Fibroblast of skin of abdomen (primary cell): ENCODE measurements at places on chromosomes 2 and 18.

- DNase-seq, result no peak
Observed at GRCh38 chr2:195331966-195332365, 325.1 kb upstream of the SLC39A10 start.

GRCh38 chr2:241574911-241575623, 16.5 kb downstream of the BOK start:
- DNase-seq, result no peak

- no peak for DNase-seq
Observed at GRCh38 chr2:25073914-25074313, 32.0 kb downstream of the EFR3B start.

DNA sequence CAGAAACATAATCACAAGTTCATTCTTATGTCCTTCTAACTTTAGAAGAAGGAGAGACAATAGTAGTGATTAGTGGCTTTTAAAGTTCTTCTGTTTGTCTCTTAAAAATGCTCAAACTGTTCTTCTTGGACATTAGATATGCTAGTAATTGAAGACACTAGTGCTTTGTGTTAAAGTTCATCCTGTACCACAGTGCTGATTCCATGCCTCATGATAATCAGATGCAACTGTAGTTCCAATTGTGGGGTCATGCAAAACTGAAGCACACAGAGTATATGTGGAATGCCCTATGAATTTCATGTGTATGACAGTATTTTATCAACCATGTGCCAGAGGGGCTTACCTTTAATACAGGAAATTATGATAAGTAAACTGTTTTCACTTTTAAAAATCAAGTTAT, 11.4 kb upstream of the KCNJ13 start:
- no peak for DNase-seq

- peak; percentile 22 for DNase-seq
Observed at GRCh38 chr2:203669820-203670219, 36.6 kb upstream of the CD28 start.

DNA sequence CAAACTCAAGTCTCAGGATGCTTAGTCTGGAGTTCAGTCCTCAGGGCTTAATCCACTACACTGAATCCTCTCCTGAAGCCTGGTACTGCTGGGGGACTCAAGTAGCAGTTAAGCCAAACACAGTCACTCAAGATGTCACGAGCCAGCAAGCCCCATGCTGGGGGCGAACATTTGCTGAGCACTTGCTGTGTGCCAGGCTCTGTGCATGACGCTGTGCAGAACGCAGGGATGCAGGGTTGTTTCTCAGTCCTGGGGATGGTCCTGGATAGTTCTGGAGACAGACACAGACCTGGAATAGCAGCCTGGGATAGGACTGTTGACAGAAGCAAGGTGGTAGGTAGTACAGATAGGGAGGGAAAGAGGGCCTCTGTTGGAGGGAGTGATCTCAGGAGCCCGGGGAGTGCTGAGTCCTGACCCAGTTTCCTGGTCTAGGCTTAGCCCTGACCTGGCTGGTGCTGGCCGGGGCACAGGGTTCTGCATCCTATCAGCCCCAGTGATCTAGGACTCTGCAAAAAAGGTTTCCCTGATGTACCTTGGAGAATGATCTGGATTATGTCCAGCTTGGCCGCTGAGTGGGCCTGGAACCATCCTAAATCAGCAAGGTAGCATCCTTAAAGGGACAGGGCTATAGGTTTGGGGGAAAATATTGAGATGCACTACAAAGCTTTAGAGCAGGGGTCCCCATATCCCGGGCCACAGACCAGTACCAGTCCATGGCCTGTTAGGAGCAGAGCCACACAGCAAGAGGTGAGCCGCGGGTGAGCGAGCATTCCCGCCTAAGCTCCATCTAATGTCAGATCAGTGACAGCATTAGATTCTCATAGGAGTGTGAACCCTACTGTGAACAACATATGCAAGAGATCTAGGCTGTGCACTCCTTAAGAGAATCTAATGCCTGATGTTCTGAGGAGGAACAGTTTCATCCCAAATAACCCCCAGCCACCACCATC, 54.7 kb upstream of the OTOF start:
- no peak for DNase-seq

DNA sequence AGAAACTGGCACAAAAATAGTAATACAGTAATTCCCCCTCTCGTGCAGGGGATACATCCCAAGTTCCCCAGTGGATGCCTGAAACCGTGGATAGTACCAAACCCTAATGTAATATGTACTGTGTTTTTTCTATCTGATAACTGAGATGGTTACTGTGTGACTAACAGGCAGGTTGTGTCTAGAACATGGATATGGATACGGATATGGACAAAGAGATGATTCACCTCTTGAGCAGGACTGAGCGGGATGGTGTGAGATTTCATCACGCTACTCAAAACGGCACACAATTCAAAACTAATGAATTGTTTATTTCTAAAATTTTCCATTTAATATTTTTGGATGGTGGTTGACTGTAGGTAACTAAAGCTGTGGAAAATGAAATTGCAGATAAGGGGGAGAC, 3.4 kb downstream of the MBD1 start:
- DNase-seq, result peak; percentile 7

DNA sequence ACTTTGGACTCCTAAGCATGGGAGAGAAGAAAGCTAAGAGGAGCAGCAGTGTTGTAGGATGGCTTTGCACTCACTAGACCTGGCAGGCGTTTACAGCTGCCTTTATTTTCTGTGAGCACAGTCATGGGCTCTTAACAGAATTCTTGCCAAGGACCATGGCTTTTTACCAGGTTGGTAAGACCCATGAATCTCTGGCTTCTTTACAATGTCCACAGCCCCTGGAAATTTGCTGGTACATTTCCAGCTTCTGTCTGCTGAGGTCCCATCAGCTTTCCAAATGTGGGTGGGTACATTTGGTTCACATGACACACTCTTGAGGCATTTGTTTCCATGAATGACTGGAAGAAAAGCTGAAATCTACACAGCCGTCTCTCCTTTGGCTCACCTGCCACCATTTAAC, 162.7 kb downstream of the PPP1R1C start:
- no peak for DNase-seq

DNA sequence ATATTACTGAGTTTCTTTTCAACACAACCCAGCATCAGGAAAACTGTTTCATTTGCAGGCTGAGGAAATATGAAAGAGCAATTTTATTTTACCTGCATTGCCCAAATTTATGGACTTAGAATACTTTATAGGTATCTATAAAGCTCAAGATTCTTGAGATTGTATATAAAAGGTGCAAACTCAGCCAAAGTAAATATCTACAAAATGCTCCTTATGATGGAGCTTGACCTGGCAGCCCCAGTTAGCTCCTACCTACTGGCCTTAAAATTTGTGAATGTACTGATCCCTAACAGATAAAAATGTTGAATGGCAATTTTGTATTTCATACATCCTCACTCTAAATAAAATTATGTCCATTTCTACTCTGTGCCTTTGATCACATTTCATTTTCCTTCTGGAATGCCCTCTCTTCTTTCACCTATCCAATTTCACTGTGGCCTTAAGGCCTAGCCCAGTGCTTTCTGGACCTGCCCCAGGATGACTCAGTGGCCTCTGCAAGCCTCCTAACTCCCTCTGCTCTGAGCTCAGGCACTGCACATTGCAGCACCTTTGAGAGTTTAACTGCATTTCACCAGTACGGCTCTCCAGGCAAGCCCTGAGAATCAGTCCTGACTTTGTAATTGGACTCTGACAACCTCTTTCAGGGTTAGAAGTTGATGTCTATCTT, 125.9 kb downstream of the ANTXR1 start:
- peak; percentile 80 for DNase-seq

DNA sequence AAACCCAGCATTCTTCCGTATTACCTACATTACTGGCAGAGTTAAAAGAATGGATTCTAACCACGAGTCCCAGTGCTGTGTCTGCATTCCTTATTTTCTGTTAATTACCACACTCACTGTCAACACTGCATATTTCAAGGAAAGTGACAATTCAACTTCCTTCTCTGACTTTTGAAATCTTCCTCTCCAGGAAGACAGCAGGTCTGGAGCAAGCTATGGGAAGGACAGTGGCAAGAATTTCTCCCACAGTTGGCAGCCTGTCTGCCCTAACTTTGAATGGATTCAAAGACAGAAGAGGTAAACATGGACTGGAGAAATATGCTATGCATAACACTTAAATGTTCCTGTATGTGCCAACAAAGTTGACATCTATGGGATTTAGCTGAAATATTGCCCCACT, 700.5 kb upstream of the CHAC2 start:
- DNase-seq, result peak; percentile 6

GRCh38 chr2:46983065-46983801, 67.6 kb upstream of the MCFD2 start:
- no peak for DNase-seq

DNA sequence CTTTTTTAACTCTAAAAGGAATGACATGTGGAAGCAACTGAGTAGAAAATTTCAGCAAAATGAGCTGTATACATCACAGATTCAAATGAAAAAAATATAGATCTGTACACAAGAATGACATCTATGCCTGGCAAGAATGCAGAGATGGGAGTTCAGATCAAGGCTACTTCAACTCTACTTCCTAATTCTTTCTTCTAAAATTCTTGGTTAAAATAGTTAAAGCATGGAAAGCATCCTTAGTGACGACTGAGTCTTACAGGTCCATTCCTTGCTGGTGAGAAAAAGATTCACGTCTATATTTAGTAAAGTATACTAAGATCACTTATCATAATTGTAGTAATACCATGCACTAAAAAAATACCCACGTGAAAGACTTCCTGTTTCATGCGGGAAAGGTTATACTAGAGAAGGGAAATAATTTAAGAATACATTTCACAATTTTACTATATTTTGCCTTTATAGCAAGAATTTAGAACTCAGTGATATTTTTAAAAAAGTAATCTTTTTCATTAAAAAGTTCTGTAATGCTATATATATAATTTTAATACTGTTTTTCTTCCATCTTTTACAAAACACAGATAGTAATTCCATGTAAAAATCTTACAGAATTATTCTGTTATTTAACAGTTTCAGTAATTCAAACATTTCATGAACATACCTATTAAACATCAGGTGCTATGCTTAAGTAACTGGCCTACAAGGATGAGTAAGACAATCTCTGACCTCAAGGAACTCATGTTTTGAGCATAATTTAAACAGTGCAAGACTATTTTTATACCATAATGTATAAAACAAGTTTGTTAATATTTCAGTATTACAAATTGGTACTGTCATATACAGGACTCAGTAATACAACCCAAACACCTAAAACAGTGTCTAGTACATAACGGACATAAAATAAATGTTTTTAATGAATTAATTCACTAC, 159.6 kb downstream of the BAZ2B start:
- DNase-seq, result peak; percentile 28

- DNase-seq, result no peak
Observed at GRCh38 chr2:128475427-128476211, 157.0 kb upstream of the HS6ST1 start.

DNA sequence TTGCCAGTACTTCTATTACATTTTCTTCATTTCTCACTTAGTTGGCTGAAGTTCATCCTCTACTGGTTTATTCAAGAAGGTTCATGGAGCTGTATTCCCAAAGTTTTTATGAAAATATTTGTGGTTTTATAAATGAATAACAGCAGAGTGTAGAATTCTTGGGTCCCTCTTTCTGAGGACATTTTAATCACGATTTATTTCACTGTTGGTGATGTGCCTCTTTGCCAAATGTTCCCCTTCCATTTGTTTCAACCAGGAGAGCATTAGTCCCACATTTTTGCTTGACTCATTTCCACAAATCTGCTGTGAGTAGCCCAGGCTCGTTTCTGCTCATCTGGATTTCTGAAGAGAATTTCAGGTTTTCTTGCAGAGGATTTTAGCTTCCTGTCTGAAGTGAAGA, 20.8 kb downstream of the COPS7B start:
- peak; percentile 60 for DNase-seq

- peak; percentile 36 for DNase-seq
Observed at GRCh38 chr2:213246497-213247281, 37.6 kb upstream of the SPAG16 start.

GRCh38 chr2:113675875-113676274, 48.8 kb downstream of the RABL2A start:
- no peak for DNase-seq

- DNase-seq, result peak; percentile 97
Observed at GRCh38 chr2:190468814-190469569, 60.8 kb downstream of the MFSD6 start.

GRCh38 chr2:50018921-50019320, 864.6 kb upstream of the FSHR start:
- peak; percentile 14 for DNase-seq

DNA sequence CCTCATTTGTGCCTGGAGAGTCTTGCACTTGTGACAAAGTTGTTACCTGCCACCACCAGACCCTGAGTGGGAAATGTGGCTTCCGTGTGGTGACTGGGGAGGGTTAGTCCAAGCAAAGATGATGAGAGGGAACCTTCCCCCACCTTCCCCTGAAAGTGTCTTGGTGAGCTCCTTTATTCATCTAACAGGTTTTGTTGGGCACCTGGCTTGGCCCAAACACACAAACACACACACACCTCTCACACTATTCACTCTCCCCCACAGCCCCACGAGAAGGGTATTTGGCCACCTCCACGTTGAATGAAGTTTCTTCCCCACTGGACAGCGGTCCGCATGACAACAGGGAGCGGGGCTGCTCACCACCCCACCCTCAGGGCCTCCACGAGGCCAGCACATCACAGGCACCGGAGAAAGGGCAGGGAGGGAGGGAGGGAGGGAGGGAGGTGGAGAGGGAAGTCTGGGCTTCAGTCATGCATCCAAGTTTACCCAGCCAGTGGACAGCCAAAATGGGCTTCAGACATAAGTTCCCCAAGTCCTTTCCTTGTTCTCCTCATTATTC, 1.4 kb downstream of the CIB4 start:
- no peak for DNase-seq

GRCh38 chr18:13241083-13241892, 22.7 kb downstream of the LDLRAD4 start:
- DNase-seq, result no peak

GRCh38 chr2:20930928-20931327, 108.0 kb upstream of the LDAH start:
- peak; percentile 89 for DNase-seq

DNA sequence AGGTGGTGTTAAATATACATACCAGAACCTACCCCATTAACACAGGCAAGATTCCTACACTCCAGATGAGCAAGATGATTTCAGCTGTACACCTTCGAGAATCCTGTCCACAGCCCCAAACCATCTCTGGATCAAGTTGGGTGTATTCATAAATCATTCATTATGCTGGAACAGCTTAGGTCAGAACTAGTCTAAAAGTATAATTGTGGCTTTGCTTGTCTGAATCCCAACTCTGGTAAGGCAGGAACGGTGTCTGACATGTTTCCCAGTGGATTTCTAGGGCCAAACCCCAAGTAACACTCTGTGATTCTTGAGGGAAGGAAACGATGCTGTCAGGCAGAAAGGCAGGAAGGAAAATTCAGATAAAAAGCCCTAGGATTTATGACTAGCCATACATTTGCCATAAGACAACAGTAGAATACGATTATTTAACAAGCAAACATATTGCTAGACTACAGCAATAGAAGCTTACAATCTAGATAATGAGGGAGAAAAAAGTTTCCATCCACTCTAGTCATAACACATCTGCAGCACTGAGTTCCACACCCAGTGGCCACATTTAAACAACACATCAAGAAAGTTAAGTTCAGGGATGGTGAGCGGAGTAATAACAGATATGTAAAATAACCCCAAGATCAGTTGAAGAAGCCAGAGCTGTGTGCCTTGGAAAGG, 444.8 kb downstream of the RND3 start:
- peak; percentile 8 for DNase-seq
